ENCODE measurements at places on chromosomes 7 and 10.

DNA sequence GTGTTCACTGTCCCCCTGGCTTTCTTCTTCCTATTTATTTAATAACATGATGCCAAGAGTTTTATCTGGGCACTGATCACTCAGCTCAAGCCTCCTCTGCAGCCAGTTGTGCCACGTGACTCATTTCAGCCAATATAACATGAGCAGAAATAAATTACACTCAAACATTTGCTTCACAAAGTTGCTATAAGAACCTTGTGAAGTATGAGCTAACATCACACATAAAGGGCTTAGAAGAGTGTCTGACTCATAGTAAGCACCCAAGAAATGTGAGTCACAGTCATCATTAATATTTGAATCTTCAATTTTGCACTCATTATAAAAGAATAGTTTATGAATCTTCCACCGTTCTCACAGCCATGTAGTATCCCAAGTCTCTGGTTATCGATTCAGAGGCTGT lies 414.6 kb upstream of the NPVF start:
- DNase-seq: no peak

- DNase-seq: no peak
Observed at GRCh38 chr7:43170571-43170970, 58.1 kb downstream of the HECW1 start.

DNA sequence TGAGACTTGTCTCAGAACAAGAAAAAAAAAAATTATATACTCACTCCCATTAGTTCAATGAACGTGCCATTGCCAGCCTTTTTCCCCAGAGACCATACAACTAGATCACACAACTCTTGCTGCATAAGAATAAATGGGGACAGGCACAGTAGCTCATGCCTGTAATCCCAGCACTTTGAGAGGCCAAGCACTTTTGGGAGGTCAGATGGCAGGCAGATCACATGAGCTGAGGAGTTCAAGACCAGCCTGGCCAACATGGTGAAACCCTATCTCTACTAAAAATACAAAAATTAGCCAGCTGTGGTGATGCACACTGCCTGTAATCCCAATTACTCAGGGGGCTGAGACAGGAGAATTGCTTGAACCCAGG lies 13.6 kb downstream of the PDLIM1 start:
- no peak for DNase-seq

DNA sequence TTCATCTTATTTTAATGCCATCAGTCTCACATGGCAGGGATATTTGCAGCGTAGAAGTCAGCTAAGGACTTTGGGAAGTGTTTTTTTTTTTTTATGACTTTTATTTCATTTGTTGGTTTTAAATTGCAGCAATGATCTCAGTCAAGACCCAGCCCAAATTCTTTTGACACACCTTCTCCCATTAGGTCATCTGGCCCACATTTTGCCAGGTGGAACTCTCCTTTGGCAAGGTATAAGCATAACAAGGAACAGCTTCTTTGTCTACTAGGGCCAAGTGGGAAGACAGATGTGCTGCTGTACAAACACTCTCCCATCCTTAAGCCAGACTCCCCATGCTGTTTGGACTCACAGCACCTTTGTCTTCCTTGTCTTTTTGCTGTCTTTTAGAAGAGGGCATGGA lies 41.8 kb downstream of the PLEKHA8 start:
- no peak for DNase-seq

GRCh38 chr7:100157334-100158228 lies 942 bp downstream of the TRAPPC14 start:
- no peak for DNase-seq
